Fibroblast of skin of abdomen (primary cell): ENCODE measurements at places on chromosomes 11 and 22.
A peak's percentile ranks its signal among the peaks of the same experiment; 100 is the strongest.

DNA sequence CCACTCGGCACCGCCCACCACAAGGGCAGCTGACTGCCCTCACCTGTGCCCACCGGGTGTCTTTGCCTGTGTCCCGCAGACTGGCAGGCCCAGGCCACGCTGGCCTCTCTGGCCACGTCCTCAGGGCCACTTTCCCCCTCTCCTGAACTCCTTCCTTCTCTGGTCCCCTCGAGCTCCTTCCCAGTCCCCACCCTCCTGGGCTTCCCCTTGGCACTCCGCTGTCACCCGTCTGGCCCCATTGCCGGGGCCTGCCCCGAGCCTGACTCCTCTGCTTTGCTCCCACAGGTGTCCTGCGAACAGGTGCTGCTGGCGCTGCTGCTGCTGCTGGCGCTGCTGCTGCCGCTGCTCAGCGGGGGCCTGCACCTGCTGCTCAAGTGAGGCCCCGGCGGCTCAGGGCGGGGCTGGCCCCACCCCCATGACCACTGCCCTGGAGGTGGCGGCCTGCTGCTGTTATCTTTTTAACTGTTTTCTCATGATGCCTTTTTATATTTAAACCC lies 14.2 kb downstream of the MCAT start:
- DNase-seq, result no peak

- no peak for DNase-seq
Observed at GRCh38 chr11:37774441-37774840, 1176.4 kb upstream of the RAG2 start.

GRCh38 chr11:2268729-2269600 lies 1.4 kb downstream of the ASCL2 start:
- DNase-seq, result no peak

GRCh38 chr22:44246615-44247326 lies 66.0 kb downstream of the SHISAL1 start:
- DNase-seq, result no peak

- DNase-seq, result no peak
Observed at GRCh38 chr11:96035740-96036078, 111.8 kb upstream of the MTMR2 start.

DNA sequence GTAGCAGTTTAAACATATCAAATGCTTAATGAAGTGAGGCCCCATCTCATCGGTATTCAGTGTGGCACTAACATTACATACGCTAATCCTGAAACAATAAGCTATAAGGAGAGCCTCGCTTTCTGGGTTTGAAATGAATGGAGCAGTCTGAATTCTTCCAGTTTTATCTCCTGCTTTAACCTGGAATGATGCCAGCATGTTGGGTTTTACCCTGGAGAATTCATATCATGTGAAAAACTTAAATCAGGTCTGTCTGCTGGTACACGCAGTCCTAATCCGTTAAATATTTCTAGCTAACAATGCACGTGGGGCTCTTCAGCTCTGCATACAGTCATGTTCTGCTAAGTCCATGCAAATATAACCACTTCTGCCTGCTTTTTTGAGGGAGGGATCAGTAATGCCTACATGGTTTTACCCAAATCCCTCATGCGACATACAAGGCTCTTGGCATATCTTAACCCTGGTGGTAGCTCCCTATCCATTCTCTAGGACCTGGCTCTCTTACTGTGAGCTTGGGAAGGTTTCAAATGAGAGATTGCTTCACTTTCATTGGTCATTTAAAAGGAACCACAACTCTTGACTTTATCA lies 92.7 kb downstream of the COMMD9 start:
- DNase-seq, result peak; percentile 55

GRCh38 chr11:119373921-119374631 lies 7.4 kb downstream of the USP2 start:
- peak; percentile 67 for DNase-seq

DNA sequence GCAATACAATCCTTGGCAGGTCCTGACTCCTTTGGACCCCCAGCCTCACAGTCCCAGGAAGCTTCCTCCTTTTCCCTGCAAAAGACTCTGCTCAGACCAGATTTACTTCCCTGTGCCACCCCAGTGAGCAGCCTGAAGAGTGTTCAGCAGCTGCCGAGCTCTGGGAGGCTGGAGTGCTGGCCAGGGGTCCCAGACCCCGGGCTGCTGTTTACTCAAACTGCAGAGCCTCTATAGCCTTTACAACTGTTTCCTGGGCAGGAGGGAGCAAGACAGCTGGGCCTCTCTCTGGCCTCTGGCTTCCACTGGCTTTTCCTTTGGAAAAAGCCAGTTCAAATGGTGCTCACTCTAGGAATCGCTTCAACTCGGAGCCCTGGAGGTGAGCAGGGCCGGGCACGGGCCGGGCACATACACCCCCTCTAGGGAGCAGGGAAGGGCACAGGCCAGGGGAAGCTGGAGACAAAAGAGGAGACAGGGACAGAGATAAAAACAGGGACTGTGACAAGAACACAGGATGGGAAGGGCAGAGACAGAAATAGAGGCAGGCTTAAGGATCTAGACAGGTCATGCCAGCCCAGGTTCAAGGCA lies 932 bp downstream of the IRAG1 start:
- no peak for DNase-seq

GRCh38 chr11:116326146-116326545 lies 446.6 kb downstream of the BUD13 start:
- no peak for DNase-seq

DNA sequence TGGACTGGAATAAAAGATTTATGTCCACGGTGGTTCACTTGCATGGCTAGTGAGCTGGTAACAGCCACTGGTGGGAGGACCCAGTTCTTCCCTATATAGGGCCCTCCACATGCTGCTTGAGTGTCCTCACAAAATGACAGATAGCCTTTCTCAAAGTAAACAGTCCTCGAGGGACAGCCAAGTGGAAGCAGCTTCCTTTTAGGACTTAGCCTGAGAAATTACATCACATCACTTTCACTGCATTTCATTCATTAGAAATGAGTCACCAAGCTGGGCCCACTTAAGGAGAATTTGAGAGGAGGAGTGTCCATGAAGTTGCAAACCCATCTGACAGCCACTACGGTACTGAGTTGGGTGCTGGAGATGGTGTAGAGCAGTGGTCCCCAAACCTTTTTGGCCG lies 7.0 kb downstream of the ISX start:
- DNase-seq, result peak; percentile 28

GRCh38 chr11:134032501-134033091 lies 36.3 kb upstream of the JAM3 start:
- DNase-seq, result no peak

DNA sequence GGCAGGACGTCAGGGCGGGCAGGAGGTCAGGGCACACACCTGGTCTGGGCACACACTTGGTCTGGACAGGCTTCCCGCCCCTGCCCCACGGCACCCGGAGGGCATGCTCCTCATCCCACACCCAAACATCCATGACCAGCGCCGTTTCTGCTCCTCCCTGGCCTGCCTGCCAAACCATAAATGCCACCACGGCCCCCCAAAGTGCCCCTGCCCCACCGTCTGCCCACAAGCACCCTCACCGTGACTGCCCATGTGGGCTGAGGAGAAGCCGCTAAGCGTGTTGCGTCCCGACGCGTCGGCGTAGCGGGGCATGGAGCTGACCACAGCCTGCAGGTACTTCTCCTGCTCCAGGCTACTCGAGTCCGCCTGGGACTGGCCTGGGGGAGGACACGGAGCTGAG lies 15.8 kb downstream of the SBF1 start:
- DNase-seq, result no peak
